ENCODE measurements at places on chromosomes 11 and 22.

DNA sequence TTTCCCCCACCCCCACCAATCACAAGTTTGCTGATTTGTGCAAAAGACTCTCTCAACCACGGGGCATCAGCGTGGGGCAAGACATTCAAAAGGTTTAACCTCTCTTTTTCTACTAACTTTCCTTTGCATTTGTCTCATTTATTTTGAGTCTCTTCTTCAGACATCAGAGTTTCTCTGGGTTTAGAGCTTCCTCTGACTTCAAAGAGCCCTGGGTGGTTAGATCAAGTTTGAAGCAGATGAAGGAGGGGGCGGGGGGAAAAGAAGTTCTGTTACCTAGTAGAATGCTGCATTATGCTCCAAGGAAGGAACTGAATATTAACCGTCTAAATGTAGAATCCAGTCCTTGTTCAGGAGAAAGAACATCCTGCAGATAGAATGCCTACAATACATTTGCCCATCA, 24.5 kb downstream of the GAS2 start:
- DNase-seq, result no peak

GRCh38 chr11:8002676-8003075, 15.5 kb downstream of the EIF3F start:
- DNase-seq, result no peak

DNA sequence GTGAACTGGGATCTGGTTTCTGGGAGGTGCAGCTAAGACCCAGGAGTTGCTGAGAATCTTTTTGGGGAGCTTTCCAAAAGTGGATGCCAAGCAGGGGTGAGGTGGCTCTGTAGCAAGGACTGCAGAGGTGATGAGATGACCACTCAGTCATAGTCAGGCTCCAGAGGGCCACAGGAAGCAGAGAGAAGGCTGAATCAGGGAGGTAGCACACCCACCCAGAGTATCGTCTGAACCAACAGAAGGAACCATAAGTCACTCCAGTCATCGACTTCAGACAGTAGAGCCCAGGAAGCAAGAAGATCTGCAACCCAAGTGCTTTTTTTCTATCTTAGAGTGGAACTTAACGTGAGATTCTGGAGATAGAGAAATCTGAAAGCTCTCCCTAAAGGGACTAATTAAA, 335.7 kb upstream of the MPPED2 start:
- no peak for DNase-seq

DNA sequence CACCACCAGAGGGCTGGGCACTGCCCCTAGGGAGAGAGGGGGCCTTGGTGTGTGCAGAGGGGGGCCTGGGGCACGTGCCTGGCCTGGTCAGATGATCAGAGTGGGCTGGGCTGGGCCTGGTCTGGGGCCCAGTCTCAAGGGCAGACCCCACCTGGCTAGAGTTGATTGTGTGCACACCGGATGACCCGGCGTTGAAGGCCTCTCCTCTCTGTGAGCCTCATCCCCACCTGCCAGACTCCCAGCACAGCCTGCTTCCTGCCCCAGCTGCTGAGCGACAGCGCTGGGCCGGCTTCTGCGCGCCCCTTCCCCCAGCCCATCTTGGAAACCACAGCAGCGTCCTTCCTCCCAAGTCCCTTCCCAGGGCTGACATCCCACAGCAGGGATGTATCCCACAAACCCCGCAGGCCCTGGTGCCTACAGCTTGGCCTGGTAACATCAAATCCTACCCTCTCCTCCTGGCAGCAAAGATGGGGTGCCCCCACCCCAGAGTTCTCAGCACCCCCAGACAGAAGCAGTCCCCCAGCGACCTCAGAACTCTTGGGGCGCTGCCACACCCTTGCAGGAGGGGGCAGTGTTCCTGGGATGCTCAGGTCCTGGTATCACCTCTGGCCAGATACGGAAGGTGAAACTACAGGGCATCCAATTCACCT, 11.0 kb upstream of the TSSC4 start:
- DNase-seq, result no peak

- DNase-seq, result no peak
Measured at GRCh38 chr11:30045921-30046577, 29.2 kb upstream of the KCNA4 start.

DNA sequence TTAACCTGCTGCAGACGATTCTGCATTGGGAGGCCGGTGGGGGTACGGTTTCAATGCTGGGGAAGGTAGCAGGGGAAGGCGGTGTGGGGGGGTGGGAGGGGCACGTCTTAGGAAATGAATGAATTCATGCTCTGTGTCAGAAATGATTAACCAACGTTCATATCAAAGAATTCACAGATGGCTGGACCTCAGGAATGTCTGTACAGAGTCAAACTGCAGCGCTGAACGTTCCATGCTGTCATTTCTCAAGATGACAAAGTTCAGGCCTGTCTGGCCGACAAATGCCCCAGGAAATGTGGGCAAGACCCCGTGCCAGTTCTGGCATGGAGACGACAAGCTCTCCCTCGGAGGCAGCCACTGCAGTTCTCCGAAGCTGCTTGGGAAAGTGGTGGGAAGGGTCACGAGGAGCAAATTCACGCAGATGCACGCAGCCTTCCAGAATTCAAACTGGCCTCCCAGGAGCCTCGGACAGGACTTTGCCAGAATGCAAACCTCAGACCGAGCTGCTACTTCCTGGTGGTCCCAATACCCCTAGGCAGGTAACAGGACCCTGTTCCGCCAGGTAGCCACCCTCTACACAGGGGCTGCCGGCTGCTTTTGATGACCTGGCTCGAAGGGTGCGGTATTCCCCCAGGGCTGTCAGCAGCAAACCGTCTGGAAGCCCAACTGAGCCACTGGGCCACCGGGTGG, 81.5 kb downstream of the TRMU start:
- no peak for DNase-seq

GRCh38 chr22:19869497-19870152, 15.0 kb upstream of the GNB1L start:
- no peak for DNase-seq

GRCh38 chr11:64624883-64625481, 34.0 kb downstream of the SLC22A12 start:
- no peak for DNase-seq

- no peak for DNase-seq
Measured at GRCh38 chr22:23709107-23709506, 18.3 kb downstream of the RGL4 start.

GRCh38 chr11:12159351-12160099, 49.1 kb downstream of the MICAL2 start:
- no peak for DNase-seq

DNA sequence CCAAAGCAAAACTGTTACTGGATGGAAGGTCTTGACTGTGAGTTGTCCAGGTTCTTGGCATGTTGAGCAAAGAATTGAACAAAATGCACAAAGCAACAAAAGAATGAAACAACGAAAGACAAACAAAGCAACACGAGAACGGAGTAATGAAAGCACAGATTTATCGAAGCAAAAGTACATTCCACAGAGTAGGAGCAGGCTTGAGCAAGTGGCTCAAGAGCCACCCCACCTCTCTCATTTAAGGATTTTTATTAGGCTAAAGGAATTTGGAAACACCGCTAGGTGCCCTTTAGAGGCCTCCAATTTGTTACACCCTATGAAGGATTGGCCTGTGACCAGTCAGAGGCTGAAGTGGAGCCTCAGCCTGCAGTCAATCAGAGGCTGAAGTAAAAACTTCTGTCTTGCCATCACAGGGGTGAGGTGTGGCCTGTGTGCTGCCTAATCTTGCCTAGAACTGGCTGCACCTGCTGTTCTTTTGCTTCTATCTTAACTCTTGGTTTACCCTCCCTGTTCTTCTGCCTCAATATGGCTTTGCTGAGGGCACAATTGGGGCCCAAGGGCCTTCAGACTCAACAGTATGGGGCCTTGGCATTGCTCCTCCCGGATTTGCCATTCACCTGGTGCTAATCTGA, 59.4 kb upstream of the FTH1 start:
- DNase-seq, result no peak

- DNase-seq, result no peak
Measured at GRCh38 chr11:103985041-103985440, 51.4 kb upstream of the DDI1 start.

DNA sequence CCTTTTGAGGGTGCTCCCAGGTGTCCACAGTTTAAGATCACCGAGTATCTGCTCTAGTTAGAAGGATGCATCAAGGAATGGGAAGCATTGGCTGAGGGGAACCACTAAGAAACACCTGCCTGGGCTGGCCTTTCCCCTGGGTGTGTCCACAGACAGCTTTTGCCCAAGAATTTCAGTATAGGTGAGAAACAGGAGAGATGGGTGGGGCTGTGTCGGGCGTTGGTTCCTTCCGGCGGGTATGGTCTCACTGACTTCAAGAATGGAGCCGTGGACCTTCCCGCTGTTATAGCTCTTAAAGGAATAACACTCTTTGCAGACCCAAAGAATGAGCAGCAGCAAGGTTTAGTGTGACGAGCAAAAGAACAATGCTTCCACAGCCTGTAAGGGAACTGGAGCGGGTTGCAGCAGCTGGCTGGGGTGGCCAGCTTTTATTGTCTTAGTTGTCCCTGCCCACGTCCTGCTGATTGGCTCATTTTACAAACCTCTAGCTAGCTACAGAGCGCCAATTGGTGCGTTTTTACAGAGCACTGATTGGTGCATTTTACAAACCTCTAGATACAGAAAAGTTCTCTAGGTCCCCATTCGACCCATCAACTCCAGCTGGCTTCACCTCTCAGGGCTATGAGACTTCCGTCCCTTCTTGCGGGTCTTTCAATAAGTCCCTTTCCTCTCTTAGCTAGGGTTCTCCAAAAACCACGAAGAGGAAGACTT, 2.4 kb downstream of the FADS1 start:
- DNase-seq, result no peak

- DNase-seq, result no peak
Measured at GRCh38 chr22:24953384-24954113, 1.0 kb downstream of the KIAA1671 start.

- DNase-seq, result no peak
Measured at GRCh38 chr22:28589102-28589750, 90.4 kb downstream of the TTC28 start.

DNA sequence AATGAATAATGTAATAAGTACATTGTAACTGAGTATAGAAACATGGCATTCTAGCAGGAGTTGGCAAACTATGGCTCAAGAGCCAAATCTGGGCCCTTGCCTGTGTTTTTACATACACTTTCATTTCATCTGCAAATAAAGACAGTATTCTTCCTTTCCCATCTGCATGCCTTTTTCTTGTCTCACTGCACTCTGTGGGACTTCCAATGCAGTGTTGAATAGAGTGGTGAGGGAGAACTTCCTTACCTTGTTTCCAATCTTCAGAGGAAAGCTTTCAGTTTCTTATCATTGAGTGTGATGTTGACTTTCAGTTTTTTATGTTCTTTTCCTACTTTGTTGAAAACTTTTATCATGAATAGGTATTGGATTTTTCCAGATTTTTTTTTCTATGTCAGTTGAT, 82.1 kb downstream of the USP47 start:
- DNase-seq, result no peak

DNA sequence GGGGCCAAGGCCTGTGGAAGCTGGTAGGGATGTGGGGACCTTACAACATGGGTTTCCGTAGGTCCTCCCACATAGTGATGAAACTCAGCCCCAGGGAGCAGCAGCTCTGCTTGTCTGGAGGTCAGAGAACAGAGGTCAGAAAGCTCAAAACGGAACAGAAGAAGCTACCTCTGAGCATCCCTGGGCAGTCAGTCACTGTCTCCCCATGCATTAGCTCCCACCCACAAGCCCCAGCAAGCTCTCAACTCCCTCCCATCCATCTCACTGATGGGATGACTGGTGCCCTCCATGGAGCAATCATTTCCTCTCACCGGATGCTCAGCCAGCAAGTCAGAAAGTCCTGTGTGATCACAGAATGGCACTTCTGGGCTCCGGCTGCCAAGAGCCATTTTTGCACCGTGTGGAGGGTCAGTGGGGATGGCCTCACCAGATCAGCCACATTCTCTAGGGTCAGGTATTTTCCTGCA, 1.9 kb downstream of the TPP1 start:
- DNase-seq, result no peak

- no peak for DNase-seq
Measured at GRCh38 chr11:79331203-79331901, 109.5 kb downstream of the TENM4 start.

- no peak for DNase-seq
Measured at GRCh38 chr11:89922195-89922660, at the start of gene TRIM49D1. Gene TRIM49D1, minus strand, starts transcription at chr11:89922245. Its CDS starts 4,535 bp downstream, at chr11:89917710.

- DNase-seq, result no peak
Measured at GRCh38 chr22:22386602-22387385, 121.7 kb downstream of the ZNF280B start.

DNA sequence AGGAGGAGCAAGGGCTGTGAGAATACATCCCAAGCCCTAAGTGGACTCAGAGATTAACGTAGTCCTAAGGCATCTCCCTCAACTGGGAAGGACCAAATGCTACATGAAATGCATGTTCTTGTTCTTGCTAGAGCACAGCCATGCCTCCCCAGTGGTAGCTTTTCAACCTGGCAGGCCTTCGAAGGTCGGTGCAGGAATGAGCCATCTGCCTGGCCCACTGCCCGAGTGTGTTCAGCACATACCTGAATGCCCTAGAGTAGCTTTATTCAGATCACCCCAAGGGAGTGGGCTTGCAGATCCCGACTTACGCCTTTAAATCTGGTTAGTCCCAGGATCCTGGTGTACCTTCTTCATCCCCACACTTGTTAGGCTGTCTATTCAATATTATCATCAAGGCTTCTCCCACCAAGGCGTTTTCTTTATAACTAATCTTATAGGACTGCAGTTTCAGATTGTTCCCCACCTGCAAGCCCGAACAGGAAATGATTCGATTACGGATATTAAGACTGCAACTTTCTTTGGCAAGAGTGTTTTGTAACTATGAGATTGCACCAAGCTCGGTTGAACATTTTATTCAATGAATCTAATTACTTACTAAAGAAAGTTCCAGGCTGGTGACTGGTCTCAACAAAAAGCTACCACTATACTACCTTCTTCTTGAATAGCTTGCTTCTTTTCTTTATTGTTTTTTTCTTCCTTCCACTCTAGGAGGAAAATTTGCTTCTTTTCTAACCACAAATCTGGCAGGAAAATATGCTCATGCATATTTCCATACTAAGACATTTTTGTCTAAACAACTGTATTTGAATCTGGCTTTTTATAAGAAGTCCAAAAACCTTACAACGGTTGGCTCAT, 115.6 kb downstream of the SGSM3 start:
- no peak for DNase-seq

- no peak for DNase-seq
Measured at GRCh38 chr11:1370186-1371025, 19.3 kb upstream of the BRSK2 start.

DNA sequence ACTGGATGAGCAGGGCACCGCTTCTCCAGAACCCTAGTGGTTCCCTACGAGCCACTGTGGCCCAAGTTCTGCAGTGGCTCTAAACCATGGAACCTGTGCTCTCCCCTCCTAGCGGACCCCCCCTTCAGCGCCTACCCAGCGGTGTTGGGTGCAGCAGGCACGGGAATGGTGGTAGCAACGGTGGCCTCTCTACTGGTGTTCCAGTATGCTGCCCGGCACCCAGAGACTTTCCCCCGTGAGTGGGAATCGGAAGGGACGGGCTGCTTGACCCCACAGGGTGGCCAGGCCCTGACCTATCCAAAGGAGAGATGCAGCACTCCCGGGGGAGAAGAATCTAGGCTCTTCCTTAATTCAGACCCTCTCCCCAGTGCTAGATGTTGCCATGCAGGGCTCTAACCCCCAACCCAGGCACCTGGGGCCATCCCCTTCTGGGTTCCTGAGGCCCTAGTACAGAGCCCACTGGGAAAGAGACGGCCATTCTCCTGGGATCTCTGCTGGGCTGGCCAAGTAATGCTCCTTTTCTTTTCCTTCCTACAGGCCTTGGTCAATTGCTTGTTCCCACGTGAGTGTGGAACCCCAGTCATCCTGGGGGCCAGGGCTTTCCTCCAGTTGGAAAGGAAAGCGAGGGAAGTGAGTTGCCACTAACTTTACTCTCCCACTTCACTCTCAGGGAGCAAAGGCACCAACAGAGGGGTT, 9.2 kb downstream of the VSIG10L2 start:
- no peak for DNase-seq

Data from MM.1S (cell line).